Activated T-cell treated with anti-CD3 and anti-CD28 coated beads for 4 hours (primary cell): ENCODE measurements at places on chromosomes 5 and 9.

DNA sequence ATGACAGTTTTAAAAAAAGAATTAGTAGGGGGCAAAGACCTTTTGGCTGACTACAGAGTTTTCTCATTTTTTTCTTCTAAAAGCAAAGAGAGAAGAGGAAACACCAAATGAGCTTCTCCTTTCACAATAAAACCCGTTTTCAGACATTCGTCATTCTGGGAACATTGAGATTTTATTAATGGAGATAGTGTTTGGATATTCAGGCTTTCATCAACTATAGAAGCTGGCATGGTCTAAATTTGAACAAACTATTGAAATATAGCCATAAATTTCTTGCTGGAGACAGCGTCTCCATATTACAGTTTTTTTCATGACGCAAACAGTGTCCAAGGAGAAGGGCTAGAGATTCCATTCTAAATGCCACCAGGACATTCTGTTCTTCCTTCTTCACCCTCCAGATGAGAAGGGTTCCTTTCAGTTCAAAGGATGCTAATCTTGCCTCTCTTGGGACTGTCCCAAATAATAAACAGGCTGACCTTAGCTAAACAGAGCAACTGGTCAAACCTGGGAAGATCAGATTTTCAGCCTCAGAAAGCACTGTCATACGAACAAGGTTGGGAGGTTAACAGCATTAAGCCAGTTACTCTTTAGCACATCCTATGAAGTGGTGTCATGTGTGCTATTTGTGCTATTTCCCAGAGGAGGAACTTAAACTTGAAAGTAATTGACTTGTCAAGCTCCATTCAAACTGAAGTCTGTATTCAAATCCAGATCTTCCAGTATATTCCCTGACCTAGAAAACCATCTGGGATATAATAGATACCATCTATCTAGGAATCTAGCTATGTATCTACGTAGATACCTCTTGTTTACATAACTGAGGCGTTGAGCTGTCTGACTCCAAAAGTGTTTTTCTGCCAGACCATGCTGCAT, 125.6 kb downstream of the LPAR1 start:
- DNase-seq = no peak

GRCh38 chr5:472076-472655, 29.2 kb downstream of the EXOC3 start:
- DNase-seq = no peak

DNA sequence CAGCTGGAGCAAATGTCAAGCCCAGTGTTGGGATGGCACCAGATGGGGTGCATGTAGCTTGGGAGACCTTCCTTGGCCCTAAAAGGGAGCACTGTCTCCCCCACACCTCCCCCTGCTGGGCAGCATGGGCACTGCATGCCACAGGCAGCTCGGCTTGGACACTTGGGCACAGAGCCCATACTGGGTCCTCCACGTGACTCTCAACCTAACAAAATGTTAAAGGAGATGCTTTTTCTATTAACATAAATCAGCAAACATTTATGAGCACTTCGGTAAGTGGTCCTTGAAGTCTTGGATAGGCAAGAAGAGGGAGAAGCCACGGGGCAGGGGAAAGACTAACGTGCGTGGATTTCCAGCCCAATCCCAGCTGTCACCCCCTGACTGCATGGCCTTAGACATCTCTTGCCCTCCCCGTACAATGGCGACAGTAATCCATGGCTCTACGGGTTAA, 23.9 kb upstream of the MAPK9 start:
- peak; percentile 73 for DNase-seq

DNA sequence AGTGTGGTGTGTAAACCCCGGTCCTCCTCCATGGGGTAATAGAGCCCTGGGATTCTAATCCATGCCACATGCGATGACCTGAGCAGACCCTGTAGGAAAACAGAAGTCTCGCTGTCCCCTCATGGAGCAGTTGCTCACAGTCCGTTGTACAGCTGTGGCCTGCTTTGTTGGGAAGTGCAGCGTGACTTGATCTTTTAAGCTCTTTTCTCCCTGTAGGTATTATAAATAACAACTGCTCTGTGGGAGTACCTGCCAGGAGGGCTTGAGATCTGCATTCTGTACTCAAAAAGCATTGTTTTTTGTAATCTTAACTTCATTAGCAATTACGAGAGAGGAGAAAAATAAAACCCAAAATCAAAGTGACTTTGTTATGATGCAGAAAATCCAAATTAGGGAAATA, 17.3 kb downstream of the MEGF10 start:
- DNase-seq = no peak

- no peak for DNase-seq
Measured at GRCh38 chr5:34820593-34820992, 18.4 kb upstream of the TTC23L start.

DNA sequence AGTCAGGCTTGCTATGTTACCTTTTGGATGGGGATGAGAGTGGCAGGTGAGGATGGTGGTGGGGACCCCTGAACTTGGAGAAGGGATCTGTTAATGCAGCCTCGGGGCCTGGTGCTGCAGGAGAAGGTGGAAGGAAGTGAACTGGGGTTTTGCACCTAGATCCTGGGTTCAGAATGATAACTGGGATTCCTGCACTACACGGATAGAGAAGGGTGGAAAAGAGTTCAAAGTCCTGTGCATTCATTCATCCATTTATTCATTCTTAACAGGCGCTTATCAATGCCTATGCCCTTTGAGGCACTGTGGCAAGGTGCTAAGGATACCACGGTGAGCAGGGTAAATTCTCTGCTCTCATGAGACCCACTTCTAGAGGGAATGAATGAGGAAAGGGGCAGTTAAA, 41.7 kb upstream of the TJP2 start:
- no peak for DNase-seq

DNA sequence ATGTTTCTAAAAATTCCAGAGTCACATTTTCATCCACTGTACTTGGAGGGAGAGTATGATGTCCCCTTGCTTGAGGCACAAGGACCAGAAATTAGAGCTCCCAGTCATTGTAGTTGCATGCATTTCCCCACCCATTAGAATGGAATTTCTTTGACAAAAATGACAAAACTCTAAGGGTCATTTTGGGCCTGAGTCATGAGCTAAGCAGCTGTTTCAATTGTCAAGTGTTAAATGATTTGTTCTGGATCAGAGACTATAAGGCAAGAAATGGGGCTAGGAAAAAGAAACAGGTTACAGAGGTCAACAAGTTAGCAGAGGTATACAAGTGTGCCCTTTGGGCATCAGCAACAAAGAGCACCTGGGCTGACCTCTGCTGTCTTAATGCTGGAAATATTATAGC, 131.2 kb upstream of the IQGAP2 start:
- DNase-seq = no peak

GRCh38 chr9:75152416-75152815, 64.1 kb downstream of the OSTF1 start:
- DNase-seq = peak; percentile 14

- DNase-seq = no peak
Measured at GRCh38 chr9:83628540-83628939, 5.6 kb downstream of the IDNK start.

GRCh38 chr9:17589771-17590170, 10.9 kb downstream of the SH3GL2 start:
- DNase-seq = no peak

DNA sequence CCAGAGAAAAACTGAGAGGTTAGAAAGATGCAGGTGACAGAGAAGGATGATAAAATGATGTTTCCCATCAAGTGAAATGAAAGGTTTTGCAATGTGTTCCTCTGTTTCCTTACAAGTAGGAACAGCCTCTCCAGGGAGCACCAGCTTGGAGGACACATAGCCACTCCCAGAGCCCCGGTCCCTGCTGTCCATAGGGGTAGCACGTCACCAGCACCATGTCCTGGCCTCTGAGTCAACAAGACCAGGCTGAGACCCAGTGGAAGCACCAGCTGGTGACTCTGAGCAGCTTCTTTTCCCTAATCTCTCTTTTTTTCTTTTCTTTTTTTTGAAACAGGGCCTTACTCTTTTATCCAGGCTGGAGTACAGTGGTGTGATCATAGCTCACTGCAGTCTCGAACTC, 19.4 kb upstream of the HMCN2 start:
- no peak for DNase-seq

- DNase-seq = no peak
Measured at GRCh38 chr9:35605351-35606137, 482 bp downstream of the TESK1 start.

GRCh38 chr9:122058709-122059108, 34.4 kb downstream of the TTLL11 start:
- no peak for DNase-seq

- no peak for DNase-seq
Measured at GRCh38 chr5:43514471-43514815, 505 bp downstream of the C5orf34 start.

DNA sequence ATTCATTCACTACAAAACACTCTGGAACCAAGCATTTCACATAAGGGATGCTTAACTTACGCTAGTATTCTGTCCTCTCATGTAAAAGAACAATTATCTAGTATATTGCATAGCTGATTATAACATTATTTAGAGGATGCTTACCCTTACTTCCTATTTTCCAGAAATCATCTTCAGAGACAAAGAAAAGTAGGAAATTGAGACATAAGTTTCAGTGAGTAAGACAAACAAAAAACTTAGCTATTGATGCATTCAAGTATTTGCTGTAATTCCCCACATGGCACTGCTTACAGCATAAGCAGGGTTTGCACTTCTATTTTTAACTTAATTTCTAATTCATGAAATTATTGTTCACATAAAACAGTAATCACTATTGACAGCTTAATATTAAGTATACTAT, 104.8 kb upstream of the SREK1 start:
- DNase-seq = no peak

- DNase-seq = no peak
Measured at GRCh38 chr5:3155717-3156116, 404.2 kb upstream of the IRX2 start.

DNA sequence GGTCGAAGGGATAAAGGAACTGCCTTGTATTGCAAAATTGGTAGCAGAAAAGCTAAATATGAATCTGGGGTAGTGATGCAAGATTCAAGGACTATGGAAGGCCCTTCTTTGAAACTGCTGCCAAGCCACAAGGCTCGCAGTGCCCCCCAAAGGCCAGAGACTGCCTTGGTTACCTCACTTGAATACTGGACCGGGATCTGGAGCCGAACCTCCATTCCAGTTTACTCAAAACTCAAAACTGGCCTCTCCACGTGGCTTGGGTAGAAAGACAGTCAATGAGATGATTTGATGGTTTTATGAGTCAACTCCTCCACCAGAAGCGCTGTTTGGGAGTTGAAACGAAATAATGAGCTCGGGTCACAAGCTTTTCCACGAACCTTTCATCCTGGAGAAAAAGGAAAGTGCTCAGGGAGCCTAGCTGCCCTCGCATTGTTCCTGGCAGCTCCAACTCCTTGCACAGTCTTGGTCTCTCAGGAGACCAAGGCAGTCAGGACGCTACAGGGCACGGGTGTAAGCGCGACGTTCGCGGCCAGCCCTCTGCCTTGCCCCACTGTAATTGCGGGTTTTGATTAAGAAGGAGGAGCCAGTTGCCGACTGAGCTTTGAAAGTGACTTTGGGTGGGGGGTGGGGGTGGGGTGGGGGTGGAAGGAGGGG, 2.8 kb downstream of the ST8SIA4 start:
- peak; percentile 40 for DNase-seq

GRCh38 chr5:136615251-136616119, 250.1 kb upstream of the TRPC7 start:
- no peak for DNase-seq

DNA sequence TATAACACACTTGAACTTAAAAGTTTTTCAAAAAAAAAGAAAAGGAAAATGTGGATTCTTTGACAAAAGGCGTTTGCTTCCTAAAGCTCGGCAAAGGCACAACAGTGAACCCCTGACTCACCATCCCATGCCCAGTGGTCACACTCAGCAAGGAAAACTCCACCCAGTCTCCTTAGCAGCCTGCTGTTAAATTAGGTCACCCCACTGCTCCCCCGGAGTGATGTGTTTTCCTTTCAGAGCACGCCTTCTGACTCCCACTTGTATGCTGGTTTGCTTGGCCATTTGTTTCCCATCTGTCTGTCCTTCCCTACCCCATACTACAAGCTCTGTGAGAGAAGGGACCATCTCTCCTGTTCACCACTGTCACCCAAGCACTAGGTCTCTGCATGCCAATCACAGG, 23.8 kb downstream of the RETREG1 start:
- no peak for DNase-seq

GRCh38 chr9:96779089-96779488, 1.2 kb upstream of the ZNF510 start:
- DNase-seq = no peak

- DNase-seq = no peak
Measured at GRCh38 chr9:68533678-68534077, 7.0 kb downstream of the TMEM252 start.

DNA sequence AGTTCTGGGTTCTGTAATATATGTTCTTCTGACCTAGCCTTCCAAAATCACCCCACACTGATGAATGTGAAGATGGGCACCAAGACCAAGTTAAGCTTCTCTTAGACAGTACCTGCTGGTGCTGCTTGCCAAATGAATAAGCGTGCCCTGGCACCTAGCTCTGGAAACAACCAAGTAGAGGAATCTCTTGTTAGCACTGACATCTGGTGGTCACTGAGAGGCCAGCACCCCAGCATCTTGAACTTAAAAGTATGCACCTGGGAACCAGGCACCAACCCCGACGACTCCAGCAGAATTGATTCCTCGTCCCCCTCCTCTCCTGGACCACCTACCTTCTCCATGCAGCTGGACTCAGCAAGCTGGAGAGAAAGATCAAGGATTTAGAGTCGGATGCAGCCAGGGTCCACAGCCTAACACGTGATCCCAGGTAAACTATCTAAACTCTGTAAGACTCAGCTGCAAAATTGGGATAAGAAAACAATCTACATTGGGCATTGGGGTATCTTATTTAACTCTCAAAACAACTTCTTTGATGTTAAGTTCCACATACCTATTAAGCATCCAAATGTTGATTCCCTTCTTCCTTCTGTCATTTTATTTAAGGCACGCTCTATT, 89.8 kb downstream of the SLC1A3 start:
- peak; percentile 11 for DNase-seq

DNA sequence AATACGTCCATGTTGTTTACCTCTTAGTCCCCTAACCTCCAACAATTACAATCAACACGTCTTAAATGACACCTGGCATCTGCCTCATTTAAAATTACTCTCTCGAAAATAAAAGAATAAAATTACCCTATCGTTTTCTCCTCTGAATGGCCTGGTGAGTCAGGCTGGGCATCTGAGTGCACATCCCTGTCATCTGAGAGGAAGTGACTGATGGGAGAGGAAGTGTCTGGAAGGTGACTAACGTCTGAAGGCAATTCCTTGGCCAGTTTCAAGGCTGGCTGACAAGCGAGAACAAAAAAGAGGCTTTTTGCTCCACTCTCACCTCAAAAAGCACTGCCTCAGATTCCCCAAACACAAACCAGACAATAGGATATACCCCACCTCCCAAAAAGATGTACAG, 57.7 kb downstream of the MAPKAP1 start:
- DNase-seq = no peak

- DNase-seq = no peak
Measured at GRCh38 chr5:138719811-138720210, 33.4 kb upstream of the CTNNA1 start.
